Stimulated activated naive CD8-positive, alpha-beta T cell treated with anti-CD3 and anti-CD28 coated beads, Interleukin-15, Interleukin-2, amounts not matched to agents 100 U/mL and 50 U/mL, for 24 hours (primary cell): ENCODE measurements at places on chromosomes 3 and 15.
A peak's percentile ranks its signal among the peaks of the same experiment; 100 is the strongest.

GRCh38 chr3:172953571-172953970 lies 187.5 kb downstream of the SPATA16 start:
- no peak for DNase-seq

GRCh38 chr3:120650311-120650710 lies 31.7 kb downstream of the HGD start:
- DNase-seq = no peak

DNA sequence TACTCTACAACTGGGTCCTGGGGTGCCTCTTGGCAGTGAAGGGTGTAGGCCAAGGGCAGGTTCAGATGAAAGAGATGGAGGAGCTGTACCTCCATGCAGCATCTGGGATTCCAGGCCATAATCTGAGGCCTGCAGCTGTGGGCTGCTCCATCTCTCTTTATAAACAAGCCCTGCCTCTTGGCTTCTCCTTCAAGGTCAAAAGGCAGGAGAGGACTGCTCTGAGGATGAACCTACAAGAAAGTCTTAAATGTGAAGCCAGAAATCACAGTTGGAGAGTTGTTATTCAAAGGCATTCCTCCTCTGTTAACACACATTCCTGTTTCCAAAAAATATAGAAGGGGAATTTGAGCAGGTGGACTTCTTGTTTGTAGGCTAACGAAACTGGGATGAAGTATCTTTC lies 355.5 kb downstream of the NTRK3 start:
- DNase-seq = no peak

- no peak for DNase-seq
Measured at GRCh38 chr15:68228971-68229385, 550 bp downstream of the CLN6 start.

DNA sequence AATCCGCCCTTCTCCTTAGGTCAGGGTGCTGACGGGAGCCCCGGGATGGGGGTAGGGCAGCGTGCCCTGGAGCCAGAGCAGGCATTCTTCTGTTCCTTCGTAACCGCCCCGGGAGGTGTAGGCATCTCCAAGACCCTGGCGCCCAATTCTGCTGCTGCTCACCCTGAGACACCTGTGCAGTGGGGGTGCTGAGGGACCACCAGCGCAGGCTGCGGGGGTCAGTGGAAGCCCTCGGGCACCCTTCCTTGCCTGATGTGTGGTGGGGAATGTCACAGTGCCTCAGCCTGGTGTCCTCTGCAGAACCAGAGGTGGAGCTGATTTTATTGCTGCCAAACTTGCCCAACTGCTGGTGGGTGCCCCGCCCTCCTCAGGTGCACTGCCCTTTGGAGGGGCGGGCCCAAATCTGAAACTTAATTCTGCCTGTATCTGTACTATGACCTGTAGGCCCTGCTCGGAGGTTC lies 7.3 kb downstream of the CSK start:
- DNase-seq = peak; percentile 52

DNA sequence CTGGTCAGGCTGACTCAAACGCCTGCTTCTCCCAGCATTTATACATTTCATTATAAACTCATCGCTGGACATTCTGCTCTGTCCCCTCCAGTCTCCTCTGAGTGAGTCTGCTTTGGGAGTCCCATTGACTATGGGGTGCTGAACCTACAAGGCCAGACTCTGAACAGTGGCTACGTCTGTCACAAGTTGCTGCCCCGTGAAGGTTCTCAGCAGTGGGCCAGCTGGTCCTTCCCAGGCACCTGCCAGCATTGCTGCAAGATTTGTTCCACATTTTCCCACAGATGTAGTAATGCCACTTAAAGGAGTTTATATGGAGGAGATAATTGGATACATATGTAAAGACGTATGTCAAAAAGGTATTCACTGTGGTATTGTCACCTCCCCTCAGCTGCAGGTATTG lies 72.7 kb upstream of the ATP13A3 start:
- DNase-seq = no peak

DNA sequence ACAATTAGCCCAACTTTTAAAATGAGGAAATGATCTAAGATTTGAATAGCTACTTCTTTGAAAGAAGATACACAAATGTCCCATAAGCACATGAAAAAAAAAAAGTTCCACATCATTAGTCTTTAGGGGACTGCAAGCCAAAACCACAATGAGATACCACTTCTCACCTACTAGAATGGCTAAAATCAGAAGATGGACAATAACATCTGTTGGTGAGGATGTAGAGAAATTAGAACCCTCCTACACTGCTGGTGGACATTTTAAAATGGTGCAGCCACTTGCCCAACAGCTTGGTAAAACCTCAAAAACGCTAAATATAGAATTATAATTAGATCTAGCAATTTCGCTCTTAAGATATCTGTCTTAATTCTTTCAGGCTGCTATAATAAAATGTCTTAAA lies 77.1 kb downstream of the MEX3B start:
- no peak for DNase-seq

GRCh38 chr3:84904816-84905555 lies 53.8 kb upstream of the CADM2 start:
- no peak for DNase-seq
